ENCODE measurements at places on chromosomes 7 and 10.

DNA sequence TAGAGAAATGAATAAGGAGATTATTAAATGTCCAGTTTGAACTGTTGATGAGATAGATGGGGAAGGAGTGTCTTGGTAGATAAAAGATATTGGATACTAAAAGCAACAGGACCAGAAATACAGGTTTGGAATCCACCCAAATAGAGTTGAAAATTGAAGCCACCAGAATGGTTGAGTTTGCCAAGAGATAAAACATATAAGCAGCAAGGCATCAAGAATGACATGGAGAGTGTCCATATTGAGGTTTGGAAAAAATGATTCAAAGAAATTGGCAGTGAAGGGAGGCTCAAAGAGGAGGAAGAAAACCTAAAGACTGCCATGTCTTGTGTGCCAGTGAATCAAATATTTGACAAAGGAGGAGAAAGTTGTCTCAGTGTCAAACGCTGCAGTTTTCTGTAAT, 24.2 kb downstream of the CFAP69 start:
- no peak for DNase-seq

DNA sequence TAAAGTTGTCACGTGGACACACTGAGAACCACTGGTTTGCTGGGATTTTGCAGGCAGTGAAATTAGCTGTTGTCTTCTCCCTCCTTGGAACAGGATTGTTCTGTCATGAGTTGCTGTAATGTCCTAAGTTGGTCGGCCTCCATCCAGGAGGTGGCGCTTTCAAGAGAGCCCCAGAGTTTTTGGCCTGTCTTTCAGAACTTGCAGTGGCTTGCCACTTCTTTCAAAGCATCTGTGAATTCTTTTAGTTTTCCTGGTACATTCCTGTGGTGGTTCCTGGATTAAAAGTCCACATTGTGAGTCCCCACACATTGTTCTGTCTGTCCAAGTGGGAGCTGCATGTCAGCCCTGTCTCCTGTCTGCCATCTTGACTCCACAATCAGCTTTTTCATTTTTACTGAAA, 133.8 kb downstream of the PON1 start:
- no peak for DNase-seq

DNA sequence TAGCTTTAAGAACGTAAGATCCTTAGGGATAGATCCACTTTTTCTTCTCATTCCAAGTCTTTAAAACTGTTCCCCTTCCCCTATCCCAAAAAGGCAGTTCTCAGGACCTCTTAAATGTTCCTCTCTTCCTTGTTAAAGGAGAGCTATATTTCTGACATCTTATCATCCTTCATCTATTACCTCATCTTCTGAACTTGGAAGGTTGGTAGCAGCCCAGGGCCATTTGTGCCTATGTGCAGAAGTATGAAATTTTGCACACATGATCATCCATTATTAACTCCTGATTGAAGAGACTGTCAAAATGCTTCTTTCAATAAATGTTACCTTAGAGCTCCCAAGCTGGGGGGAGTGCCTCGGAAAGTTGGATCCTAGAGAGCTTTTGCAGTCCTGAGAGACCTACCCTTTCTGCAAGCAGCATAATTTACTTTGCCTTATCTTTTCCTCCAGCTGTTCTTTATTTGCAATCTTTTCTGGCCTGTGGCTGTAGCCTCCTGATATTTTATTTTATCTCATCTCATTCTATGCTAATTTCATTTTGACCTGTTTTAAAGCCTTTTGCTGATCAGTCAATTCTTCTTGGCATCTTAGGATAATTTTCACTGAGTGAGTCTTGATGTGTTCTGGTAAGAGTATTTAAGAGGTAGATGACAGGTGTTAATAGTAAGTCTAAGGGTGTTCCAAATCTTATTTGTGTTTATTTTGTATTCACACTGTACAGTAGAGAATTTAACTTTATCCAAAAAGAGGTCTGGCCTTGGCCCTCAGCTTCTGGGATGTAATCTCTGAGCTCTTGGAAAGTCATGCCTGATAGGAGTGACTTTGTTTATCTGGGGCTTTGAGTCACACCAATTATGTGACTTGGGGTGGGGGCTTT, 135.0 kb upstream of the PDLIM1 start:
- DNase-seq = no peak

- no peak for DNase-seq
Measured at GRCh38 chr10:12974491-12975199, 26.9 kb downstream of the CCDC3 start.

DNA sequence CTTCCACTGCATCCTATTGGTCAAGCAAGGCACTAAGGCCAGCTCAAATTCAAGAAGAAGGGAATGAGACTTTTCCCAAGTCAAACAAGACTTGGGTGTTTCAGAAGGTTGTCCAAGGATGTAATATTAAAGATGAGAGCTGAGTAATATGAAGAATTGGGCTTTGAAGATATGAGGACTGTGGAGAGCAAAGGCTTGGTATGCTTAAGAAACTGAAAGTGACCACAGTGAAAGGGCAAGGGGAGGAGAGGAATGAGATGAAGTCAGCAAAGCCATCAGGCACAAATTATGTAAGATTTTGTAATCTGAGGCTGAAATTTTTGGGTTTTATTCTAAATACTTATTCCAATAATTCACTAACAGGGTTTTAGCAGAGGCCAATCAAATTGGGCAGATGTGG, 38.6 kb upstream of the NPY start:
- DNase-seq = no peak

- no peak for DNase-seq
Measured at GRCh38 chr7:44272456-44272855, 52.9 kb downstream of the CAMK2B start.

- no peak for DNase-seq
Measured at GRCh38 chr7:2802504-2803341, 41.4 kb downstream of the GNA12 start.

GRCh38 chr10:130300608-130301020, 164.4 kb downstream of the GLRX3 start:
- no peak for DNase-seq

DNA sequence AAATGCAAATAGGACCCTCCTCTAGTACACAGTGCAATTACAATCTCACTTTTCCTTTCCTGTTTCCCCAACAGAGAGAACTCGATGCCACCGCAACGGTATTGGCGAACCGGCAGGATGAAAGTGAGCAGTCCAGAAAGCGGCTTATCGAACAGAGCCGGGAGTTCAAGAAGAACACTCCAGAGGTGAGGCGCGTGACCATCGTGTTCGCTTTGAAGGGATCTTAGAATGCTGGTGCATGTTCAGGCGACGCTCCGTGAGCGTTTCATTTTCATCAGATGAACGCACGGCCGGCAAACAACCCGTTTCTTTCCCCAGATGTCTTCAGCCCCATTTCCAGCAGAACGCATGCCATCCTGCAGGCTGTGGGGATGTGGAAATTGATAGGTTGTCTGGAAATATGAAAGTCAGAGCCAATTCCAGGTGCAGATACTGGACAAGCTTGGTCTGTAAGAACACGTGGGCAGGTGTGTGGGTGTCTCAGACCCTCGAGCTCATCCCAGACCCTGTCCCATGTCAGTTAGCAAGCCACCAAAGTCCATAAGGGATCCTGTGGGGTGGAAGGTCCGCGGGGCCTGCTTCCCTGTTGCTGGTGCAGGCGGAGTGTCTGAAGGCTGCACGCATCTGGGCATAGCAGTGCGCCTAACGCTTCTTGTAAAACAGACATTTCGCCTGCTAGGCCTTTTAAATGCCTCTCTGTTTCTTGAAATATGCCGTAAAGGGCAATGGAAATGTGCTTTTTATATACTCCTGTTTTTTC, 98.8 kb downstream of the CUX1 start:
- no peak for DNase-seq

DNA sequence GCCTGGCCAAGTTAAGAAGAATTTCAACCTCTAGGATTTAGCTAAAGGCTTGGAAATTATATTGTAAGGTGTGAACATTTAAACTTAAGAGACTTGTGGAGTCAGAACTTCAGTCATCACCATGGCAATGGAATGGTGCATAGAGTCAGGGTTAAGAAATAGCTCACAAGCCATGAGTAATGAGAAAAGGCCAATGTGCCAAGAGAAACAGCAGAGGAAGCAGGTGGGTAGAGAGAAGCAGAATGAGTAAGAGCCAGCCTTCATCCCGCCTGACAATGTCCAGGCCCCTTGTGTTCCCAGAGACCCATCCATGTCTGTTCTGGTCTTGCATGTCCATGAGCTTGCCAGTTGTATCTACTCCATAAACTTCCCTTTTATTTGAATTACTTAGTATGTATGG, 62.6 kb upstream of the TBX20 start:
- DNase-seq = no peak

GRCh38 chr10:93068411-93069244, 5.1 kb upstream of the CYP26A1 start:
- DNase-seq = no peak

DNA sequence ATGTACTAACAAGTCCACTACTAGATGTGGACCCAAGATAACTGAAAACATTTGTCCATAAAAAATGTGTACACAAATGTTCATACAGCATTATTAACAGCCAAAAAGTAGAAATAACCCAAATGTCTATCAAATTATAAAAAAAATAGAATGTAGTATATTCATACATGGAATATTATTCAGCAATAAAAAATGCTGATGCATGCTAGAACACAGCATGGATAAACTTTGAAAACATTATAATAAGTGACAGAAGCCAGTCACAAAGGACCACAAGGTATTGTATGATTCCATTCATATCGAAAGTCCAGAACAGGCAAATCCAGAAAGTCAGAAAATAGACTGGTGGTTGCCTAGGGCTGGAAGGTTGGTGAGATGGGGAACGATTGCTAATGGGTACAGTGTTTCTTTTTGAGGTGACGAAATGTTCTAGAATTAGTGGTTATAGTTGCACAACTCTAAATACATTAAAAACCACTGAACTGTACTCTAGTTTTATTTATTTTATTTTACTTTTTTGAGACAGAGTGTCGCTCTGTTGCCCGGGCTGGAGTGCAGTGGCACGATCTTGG, 43.3 kb upstream of the ANLN start:
- no peak for DNase-seq

GRCh38 chr7:13262929-13263530, 575.6 kb downstream of the ARL4A start:
- no peak for DNase-seq

DNA sequence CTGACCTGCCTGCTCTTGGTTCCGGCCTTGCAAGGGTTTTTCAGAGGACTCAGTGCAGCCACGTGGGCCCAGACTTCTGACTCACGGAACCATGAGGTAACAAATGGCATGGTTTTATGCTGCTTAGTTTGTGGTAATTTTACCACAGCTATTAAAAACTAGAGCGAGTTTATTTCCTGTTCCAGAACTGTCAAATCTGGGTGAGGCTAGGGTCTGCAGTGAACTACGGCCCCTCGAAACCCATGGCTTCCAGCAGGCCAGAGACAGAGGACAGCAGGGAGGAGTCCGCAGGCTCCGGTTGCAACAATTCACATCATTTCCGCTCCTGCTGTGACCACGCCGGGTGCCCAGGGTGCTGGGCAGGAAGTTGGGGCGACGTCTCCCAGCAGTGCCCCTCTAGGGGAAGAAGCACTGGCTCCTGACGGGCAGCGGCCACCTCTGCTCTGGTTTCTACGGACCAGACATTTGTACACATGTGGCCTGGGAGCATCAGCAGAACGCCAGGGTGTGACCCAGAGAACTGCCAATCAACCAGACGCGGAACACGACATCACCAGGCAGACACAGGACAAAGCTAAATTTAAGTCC, 74.8 kb downstream of the ADARB2 start:
- no peak for DNase-seq

GRCh38 chr10:68732651-68733050, 11.6 kb downstream of the CCAR1 start:
- no peak for DNase-seq

DNA sequence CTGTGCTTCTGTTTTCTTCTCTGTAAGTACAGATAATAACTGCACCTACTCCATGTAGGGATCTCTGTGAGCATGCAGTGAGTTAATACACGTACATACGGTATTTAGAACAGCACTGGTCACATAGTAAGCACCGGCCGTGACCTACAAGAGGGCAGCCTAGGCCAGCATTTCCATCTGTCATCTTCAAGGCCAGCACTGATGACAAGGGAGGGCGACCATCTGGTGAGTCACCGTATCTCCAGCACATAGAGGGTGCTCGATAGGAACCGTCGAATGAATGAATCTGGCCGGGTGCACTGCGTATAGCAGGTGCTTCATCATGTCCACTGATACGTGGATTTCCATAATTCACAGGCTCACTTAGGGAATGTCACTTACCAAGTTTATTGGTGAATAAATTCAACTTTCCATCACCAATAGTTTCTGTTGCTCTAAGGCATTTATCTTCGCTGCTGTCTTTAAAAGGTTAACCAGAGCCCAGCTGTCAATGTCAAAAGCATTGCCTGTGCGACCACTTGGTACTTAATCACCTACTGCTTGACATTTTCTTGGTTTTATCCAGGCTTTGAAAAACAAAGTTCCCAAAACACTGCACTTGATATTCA, 8.3 kb downstream of the NOD1 start:
- DNase-seq = no peak

GRCh38 chr7:27140126-27140857, 3.2 kb downstream of the HOXA5 start:
- DNase-seq = no peak

DNA sequence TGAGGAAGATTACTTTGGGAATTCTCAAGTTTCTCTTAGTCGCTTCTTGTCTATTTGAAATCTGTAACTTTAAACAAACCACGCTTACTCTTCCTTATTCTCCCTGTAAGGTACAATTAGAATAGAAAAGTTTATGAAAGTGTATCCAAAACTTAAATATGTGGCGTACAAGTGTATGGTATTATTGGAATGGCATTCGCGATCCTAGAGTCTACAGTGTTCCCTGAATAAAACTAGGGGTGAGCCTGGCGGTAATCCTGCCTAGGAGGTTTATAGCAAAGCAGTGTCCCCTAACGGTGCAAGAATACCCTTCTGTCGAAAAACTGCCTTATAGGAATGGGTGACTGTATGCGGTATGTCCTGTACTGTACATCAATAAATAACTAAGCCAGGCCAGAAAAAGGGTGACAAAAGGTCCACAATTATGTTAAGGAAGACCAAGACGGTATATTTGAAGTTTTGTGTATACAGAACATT, 1.2 kb downstream of the TASOR2 start:
- DNase-seq = no peak

DNA sequence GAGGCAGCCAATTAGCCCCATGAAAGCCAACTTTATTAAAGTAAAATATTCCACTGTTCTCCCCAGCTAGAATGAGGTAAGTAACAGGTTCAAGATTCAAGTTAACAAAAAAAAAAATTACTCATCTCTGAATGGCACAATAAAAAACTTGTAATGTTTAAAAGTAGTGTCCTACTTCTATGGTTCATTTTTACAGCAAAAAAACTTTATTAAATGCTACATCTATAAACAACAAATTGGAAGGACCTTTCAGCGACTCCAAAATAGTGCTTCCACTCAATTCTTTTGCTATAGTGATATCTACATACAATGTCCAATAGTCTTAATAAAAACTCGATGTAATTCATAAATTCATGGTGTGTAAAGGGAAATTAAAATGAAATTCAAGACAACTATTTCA, 59.2 kb downstream of the EZH2 start:
- no peak for DNase-seq
